ENCODE measurements at places on chromosomes 16 and 17.
A peak's percentile ranks its signal among the peaks of the same experiment; 100 is the strongest.

GRCh38 chr16:704552-705380 is 835 bp downstream of the FBXL16 start:
- no peak for DNase-seq

- DNase-seq = no peak
These were observed 158.1 kb upstream of the ASIC2 start for GRCh38 chr17:33451221-33451620.

DNA sequence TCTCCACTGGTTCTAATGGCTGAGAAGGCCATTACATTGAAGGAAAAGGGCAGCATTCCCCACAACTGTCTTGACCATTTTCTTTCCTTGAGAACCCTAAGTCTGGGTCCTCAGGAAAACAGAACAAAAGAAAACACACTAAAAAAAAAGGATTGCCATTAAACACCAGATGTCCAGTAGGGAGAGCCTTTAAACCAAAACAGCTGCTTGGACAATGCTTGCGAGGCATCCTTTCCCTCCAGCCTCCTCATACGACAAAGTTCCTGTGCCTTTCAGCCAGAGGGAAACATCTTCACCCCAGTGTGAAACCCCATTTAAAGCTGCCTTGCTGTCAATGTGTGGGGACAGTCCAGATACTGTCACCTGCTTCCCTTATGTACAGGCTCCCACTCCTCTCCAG is 74.3 kb downstream of the MMD start:
- no peak for DNase-seq

GRCh38 chr16:80812593-80812992 is 8.2 kb upstream of the CDYL2 start:
- no peak for DNase-seq

DNA sequence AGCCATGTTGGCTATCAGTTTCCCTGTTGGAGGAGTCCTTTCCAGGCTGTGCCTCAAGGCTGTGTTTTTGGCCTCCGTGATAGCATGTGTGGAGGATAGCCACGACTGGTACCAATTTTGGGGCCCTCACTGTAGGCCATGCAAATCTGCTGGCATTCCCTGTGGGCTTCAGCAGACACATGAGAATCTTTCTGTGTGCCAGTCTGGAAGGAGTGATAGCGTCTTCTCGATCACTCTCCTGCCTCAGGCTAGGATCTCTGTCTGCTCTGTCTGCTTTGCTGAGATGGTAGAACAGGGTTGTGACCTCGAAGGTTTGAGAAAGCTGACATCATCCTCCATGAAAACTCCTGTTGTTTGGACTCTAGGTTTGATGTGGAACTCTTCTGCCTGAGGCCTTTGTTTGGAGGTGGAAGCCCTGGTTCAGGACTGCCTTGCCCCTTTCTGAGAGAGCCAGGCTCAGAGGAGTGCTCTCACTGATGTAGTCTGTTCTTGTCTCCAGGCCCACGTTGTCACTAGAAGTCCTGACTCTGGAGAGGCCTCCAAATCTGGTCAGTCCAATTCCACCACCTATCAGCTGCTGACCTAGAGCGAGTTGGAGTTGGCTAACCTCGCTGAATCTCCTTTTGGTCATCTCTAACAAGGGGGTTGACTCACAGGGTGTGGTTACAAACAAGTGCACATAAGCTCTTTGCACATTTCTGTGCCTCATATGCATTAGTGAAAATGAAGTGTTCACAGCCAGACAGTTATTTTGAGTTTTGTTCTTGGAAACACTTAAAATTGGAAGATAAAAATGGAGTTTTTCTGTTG is 12.1 kb upstream of the EDC4 start:
- DNase-seq = no peak

DNA sequence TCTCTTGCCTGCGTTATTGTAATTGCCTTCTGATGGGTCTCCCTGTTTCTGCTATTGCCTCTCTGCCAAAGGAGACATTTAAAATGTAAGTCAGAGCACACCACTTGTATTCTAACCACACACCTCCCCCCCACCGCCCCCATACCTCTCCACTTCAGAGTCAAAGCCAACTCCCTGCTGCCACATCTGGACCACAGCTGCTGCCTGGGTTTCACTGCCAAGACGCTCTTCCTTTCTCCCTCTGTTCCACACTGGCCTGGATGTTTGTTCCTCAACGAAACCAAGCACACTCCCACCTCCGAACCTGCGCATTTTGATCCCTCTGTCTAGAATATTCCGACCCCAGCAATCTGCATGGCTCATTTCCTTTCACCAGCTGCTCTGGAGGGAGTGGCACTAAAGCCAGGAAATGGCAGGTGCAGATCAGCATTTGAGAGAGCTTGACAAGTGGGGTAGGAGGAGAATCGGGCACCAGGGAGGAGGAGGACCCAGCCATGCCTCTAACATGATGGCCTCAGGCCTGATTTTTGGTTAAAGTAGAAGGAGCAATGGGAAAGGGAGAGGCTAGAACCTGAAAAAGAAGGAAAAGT is 92.4 kb upstream of the HS3ST2 start:
- DNase-seq = no peak

- no peak for DNase-seq
These were observed 374.0 kb upstream of the ASIC2 start for GRCh38 chr17:33667052-33667509.

DNA sequence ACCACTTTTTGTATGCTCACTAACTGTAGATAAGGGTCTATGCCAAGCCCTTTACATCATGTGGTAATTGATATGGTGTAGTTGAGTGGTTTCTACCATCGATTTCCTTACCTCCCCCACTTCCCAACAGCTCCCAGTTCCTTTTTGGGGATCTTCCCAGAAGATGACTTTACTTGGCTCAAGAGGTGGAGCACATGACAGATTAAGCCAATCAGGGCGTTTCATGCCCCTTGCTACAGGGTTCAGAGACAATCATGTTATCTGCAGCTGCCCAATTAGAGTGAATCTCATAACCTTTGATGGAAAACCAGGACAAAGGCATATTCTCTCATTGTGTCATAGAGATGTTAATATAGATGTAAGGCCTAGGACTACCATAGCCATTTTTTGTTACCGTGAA is 16.2 kb upstream of the BMERB1 start:
- DNase-seq = no peak

- no peak for DNase-seq
These were observed 55.3 kb downstream of the ULK2 start for GRCh38 chr17:19812407-19812806.

DNA sequence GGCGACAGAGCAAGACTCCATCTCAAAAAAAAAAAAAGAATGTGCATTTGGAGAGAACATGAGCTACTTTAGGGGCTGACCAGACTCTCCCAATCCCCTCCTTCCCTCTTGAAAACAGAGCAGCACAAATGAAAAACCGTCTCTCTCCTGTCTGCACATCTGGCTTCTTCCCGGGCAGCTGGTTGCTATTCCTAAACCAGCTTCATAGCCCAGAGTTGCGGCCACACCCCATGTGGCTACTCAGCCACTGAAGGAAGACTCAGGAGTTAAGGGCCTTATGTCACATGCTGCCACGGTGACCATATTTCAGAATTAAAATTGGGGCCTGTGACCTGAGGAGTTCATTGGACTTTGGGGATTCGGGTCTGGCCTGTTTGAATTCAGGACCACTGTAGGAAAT is 48.3 kb downstream of the KATNIP start:
- no peak for DNase-seq

DNA sequence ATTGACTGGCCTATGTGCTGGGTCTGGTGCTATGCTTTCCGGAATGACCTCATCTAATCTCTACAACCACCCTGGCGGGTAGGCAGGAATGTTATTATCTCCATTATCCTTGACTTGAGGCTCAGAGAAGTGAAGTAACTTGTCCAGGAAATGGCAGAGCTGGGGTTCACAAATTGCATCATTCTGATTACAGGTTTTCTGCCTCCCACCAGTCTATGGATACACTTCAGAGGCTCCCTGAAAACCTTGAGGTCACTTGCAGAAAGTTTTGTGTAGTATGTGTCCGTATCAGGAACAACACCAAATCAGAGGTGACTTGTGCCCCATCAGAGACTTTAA is 19.1 kb downstream of the NOD2 start:
- no peak for DNase-seq

- no peak for DNase-seq
These were observed 795 bp upstream of the HBM start for GRCh38 chr16:164827-165538.

GRCh38 chr17:37191219-37191618 is 184.6 kb upstream of the C17orf78 start:
- no peak for DNase-seq

DNA sequence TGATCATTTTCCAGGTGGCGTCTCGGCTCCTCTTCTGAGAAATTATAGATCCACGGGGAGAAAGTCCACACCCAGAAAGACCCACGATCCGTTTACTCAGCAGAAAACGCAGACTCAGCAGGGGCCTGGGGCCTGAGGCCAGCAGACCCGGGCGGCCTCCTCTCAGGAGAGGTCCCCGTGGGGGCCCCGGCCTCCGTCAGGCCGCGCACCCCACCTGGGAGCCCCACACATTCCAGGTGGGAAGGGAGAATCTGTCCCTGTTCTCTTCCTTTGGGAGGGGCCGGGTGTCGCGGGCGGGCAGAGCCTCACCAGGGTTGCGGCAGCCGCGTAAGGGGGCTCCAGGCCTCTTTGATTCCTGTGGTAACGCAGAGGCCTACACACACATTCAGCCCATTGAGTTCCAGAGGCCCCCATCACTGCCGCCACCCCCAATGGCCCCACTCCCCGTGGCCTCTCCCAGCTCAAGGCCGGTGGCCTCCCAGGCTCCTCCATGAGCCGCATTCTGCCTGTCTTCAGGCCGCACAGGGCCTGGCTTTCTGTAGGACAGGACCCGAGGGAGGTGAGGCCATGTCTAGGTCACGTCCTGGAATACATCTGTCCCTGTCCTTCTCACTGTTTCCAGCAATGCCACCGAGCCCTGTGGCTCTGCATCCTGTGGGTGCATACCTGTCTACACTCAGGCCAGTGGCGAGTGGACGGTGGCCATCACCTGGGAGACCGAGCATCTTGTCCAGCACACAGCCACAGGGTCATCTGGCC is 1.6 kb upstream of the IGFALS start:
- no peak for DNase-seq

- no peak for DNase-seq
These were observed 22.2 kb downstream of the USP32 start for GRCh38 chr17:60369727-60370126.

DNA sequence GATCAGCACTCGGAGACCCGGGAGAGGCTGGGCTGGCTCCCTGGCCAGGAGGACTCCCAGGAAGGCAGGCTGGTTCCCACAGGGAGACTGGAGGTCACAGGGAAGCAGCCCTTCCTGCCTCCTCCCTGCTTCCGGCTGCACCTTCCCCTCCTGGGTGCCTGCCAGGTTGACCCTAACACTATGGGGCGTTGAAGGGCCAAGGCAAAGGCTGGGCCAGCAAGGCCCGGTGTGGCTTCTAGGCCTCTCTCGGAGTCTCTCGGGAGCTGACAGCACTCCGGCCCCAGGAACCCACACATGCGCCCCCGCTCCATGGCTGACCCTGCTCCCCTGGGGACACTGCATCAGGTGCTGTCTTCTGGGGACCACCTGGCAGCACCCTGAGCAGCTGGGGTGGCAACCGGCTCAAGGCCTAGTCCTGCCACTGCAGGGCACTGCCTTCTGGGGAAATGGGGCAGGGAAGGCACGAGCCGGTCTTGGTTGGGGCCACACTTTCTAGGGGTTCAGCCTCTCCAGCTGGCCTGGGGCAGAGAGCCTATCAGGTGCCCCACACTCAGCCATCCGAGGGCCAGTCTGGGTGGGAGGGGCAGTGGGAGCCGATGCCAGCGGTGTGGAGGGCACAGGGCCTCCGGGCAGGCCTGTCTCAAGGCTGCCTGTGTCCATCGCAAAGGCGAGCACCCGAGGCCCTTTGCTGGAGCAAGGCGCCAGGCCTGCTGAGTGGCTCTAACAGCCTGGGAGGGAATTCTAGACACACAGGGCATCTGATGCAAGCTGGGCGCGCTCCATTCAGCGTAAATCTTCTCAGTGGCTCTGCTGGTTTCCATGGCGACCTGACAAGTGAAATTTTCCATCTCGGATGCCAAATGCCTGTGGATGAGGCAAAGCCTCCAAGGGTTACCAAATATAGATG is 5.6 kb upstream of the MTSS2 start:
- no peak for DNase-seq

GRCh38 chr16:1858189-1858865 is 13.6 kb downstream of the MEIOB start:
- DNase-seq = no peak

DNA sequence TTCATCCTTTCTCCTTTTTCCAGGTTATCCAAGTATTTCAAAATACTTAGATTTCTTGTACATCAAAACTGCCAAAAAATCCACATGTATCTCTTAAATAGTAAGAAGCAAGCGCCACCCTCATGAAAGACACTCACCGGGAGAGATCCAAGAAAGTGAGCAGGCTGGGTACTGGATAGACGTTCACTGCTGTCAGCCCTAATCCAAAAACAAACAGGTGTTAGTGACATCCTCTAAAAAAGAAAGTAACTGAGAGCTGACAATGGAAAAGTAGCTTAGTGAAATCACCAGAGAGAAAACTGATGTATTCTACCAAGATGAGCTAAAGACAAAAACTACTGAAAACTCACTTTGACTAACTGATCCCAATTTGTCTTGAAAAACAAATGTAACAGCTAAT is 46.1 kb downstream of the MARVELD3 start:
- no peak for DNase-seq

- DNase-seq = no peak
These were observed 183.5 kb downstream of the XYLT1 start for GRCh38 chr16:17287166-17287800.

- DNase-seq = no peak
These were observed 925 bp downstream of the ZNF689 start for GRCh38 chr16:30609002-30609925.

- DNase-seq = peak; percentile 79
These were observed 840 bp upstream of the CD300LB start for GRCh38 chr17:74532115-74532514.

GRCh38 chr16:68893710-68894705 is 50.7 kb downstream of the TANGO6 start:
- DNase-seq = no peak

DNA sequence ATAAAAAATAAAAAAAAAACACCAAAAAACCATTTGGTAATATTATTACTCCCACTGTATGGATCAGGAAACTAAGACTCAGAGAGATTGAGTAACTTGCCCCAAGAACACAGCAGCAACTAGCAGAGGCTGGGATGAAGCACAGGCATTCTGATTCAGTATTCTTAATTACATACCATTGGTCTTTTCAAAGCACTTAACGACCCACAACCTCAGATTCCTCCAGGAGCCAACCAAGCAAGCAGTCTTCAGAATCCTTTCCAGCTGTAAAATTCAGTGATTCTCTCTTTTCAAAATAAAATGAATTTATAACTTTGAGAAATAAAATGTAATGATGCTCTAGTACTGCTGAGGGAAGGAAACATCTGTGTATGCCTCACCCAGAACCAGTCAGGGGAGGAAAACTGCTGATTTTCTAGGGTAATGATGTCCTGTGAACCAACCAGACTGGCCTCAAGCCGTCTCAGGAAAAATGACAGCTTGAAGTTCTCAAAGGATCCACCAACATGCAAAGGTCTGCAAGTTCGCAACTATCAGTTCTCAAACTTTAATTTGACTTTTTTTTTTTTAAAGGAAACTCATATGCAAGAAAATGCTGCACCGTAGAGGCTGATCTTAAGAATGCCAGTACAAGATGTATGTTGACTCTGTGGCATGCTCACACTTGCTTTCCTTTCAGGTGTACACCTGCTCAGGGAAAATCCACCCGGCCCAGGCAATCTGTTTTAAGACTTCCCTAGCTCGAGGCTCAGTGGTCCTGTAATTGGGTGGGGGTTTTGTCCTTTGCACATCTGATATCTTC is 9.0 kb downstream of the CUEDC1 start:
- DNase-seq = no peak
